Activated CD8-positive, alpha-beta memory T cell treated with anti-CD3 and anti-CD28 coated beads for 4 hours (primary cell): ENCODE measurements at places on chromosomes 4 and X.

GRCh38 chr4:155496294-155496626, 119.5 kb upstream of the MAP9 start:
- no peak for DNase-seq

- no peak for DNase-seq
Observed at GRCh38 chr4:116438417-116438816, 647.0 kb downstream of the TRAM1L1 start.

- no peak for DNase-seq
Observed at GRCh38 chr4:134798573-134798972, 597.0 kb upstream of the PABPC4L start.

GRCh38 chr4:56622176-56622575, 58.9 kb downstream of the HOPX start:
- DNase-seq: no peak

DNA sequence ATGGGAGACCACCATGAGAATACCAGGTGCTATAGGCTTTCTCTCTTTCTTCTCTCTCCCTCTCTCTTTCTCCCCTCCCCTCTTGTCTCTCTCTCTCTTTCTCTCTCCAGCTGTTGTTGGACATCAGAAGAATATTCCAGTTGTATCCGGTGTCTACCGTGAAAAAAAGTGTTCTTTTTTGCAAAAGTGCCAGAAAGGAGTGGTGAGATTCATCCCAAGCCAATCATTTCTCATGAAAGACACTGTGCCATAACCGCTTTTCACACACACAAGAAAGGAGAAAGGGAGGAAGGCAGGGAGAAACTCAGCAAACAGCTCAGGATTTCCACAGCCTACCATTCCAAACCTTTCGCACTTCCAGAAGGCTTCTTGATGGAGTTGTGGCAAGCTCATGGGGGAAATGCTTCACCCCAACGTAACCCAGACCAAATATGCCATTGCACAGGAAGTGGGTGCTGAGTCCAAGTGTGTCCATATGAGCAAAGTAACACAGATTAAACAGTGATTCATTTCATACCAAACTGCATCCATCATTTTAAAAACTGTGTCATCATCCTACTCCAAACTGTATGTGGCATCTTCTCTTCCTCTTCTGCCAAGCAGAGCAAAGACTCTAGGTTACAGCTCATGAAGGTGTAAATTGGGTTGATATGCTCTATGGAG, 224.0 kb downstream of the APBB2 start:
- DNase-seq: no peak
